Naive thymus-derived CD4-positive, alpha-beta T cell (primary cell): ENCODE measurements at places on chromosomes 6 and 20. TPM values are rescaled to one million over a fixed set of nuclear protein-coding genes. Genes with fewer than 3 reads are reported as not detected.
A peak's percentile ranks its signal among the peaks of the same experiment; 100 is the strongest.

DNA sequence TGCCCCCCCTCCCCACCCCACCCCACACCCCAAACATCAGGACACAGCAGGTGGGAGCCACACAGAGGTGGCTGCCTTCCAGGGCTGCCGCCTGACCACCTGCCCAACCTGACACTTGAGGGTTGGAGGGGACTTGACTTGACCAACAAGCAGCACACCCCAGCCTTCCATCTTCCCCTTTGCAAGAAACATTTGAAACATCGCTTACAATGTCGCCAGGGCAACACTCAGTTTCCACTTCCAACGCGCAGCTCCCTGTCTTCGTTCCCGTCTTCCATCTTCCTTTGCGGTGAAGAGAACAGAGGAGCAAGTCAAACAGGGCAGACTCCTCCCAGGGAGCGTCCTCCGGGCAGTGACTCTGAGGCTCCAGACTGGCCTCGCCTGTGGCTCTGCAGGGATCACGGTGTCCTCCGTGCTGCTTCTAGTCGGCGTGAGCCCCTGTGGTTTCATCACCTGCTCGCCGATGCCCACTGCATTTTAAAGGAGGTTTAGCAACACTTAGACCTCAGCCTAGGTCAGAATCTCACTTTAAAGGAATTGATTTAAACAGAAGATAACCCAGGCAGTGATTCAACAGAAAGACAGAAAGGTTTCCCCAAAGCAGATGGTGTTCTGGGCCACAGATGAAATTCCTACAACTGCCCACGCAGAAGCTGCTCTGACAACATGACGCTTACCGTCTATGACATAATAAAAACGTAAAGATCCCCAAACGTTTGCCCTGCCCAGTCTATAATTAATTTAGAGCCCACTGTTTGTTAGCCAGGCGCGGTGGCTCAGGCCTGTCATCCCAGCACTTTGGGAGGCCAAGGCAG, 130.8 kb downstream of the TAF4 start:
- DNase-seq: no peak

BMP2 gene
- not detected for polyA plus RNA-seq

- DNase-seq: no peak
Measured at GRCh38 chr6:169232507-169232931, 21.1 kb downstream of the THBS2 start.

- DNase-seq: no peak
Measured at GRCh38 chr6:63509652-63510352, 62.5 kb upstream of the LOC128125822 start.

GRCh38 chr6:150491811-150492172, 107.9 kb upstream of the PLEKHG1 start:
- no peak for DNase-seq

DNA sequence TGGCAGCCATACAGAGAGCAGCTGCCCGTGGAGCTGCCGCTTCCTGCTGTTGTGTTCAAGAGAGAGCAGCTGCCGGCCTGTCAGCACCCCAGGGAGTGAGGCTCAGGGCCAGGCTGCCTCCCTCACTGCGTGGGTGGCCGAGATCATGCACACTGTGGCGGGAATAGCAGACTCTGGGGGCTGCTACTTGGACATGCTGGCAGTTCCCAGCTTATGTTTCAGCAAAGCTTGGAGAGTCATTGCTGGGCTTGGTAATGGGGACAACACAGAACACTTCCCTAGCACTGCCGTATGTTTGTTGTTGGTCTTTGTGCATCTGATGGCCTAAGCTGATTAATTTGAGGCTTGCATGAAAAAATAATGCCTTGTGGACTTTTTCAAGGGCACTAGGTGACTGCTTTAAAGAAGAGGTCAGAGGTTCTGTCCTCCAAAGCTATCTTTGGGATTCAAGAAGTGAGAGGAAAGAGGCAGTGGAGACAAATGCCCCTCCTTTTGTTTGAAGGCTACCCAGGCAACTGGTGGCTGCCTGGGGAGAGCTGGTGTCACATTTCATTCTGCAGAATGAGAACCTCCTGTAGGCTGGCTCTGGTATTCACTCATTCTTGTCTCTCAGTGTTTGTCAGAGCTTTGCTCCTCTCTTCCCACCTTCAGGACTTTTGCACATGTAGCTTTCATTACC, 18.8 kb downstream of the MRAP2 start:
- DNase-seq: no peak

SGK2 gene
- not detected for polyA plus RNA-seq

GRCh38 chr6:170100046-170100445, 190.8 kb downstream of the DLL1 start:
- no peak for DNase-seq

- DNase-seq: no peak
Measured at GRCh38 chr20:48285656-48286055, 500.4 kb upstream of the SULF2 start.

DNA sequence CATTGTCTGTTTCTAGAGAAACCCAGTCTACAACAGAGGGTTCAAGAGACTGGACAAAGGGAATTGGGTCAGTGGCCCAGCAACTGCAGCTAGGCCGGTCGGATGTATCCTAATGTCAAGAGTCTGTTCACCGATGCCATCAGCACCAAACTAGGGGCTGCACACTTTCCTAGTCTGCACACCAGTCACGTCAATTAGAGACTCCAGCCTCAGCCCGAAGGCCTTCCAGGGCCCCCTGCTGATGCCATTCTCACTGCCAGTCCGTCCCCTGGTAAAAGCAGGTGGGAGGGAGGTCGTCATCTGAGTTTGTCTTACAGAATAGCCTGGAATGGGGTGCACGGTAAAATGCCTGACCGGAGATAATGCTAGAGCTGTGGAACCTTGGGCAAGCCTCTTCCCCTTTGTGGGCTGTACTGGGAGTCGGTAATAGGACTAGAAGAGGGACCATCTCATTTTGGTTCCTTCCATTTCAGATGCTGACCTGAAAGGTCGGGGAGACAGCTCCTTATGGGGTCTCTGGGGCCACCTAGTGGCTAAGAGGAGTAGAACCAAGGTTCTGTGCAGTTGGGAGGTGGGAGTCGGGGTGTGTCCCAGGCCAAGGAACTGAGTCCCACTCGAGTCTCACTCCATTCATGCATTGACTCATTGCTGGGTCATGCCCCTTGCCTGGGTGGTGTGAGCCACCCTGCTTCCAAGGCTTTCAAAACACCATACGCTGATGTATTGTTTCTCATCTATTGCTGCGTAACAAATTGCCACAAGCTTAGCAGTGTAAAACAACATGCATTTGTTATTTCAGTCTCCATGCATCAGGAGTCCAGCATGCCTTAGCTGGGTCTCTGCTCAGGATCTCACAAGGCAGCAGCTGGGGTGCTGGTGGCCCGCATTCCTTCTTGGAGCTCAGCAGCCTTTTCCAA, 5.1 kb downstream of the SOX12 start:
- peak; percentile 34 for DNase-seq

DNA sequence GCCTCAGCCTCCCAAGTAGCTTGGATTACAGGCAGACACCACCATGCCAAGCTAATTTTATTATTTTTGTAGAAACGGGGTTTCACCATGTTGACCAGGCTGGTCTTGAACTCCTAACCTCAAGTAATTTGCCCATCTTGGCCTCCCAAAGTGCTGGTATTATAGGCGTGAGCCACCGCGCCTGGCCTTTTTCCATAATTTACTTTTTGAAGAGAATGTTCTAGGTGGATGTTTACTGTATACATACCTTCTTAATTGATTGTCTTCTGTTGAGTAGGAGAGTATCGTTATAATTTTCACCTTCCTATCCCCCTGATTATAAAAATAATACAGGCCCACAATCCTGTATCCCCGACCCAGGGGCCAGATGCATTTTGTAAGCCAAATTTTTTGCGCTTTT, 174.4 kb downstream of the BCAS1 start:
- DNase-seq: no peak

RIMS1 gene
- not detected for polyA plus RNA-seq

DNA sequence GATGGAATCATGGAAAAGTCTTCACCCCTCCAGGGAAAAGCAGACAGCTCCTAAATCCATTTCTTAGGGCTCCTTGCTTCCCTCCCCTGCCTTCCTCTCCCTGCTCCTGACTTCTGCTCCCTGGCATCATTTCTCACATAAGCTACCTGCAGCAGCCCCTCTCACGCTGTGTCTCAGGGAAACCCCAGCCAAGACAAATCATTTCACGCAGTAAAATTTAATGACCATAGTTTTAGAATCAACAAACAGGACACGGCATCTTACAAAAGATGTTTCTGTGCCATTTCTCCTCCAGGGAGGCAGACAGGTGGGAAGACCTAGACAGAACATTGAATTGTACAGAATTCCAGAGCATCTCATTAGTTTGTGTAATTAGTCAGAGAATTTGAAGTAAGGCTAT, 16.5 kb upstream of the FOXQ1 start:
- no peak for DNase-seq

DNA sequence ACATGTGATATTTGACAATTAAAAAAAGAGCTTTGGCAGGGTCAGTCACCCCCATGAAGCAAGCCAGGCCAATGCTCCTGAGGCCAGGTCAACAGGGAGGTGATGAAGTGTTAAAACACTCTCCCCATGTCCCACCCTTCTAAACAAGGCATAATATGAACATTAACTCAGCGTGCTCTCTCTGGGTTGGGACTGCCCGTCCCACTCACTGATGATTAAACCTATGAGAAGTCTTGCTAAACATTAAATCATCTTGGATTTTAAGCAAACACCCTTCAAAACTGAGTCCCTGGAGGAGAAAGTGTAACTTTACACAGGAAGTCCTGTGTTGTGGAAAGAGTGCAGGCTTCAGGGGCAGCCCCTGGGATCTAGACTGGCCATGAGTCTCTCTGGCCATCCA, 558.5 kb downstream of the CD83 start:
- DNase-seq: no peak

GRCh38 chr6:169008641-169009257, 244.9 kb downstream of the THBS2 start:
- DNase-seq: no peak

DNA sequence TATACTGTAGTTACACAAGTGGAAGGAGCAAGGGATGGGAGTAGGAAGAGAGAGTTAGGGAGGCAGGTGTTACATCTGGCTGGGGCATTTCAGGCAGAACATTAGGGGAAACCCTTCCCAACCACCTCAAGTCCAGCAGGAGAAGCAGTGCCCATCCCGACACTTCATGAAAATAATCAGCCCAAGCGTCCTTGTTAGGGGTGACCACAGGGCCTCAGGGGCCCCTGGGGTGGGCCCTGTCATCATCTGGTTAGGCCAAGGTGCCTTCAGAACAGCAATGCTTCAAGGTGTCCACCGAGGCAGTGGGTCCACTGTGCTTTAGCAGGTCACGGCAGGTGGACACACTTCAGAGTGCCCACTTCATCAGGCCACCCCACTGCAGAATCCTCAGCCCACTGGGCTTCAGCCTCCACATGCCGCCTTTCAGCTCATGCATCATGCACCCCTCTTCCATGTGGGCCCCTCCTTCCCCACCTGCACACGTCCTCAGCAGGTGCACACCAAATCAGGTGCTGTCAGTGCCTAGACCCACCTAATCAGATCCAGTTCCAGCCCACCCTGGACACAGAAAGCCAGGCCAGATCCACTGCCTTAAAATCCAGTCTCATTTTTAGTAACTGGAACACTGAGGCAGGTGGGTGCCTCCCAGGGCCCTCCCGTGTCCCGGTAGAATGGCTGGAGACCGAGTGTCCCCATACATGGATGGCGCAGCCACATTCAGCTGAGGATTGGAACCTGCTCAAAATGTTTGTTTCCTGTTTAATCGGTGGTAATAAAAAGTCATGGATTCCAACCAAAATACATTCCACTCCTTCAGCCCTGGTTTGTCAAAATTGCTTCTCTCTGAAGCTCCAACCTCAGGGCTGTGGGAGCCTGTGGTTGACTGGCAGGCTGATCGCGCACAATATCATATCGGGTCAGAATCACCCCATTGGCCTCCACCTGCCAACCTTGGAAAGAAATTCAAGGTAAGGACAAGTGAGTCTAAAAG, 99.5 kb downstream of the ANKRD60 start:
- DNase-seq: no peak

- no peak for DNase-seq
Measured at GRCh38 chr6:155158030-155158843, 105.6 kb upstream of the CLDN20 start.

DNA sequence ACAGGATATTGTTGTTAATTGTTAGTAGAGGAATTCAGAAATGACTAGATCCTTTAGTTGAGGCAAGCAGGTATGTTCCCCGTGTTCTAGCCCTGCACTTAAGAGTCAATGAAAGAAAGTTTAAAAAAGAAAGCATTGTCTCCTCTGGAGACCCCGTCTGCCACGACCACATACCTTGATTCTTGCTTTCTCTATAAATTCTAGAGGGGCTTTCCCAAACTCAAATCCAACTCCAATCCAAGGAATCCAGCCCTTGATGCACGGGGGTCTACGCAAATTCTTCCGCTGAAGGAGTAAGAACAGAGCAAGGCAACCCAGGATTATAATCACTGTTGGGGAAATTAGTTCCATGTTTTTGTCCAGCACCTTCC, 401 bp downstream of the CYP39A1 start:
- no peak for DNase-seq

DNA sequence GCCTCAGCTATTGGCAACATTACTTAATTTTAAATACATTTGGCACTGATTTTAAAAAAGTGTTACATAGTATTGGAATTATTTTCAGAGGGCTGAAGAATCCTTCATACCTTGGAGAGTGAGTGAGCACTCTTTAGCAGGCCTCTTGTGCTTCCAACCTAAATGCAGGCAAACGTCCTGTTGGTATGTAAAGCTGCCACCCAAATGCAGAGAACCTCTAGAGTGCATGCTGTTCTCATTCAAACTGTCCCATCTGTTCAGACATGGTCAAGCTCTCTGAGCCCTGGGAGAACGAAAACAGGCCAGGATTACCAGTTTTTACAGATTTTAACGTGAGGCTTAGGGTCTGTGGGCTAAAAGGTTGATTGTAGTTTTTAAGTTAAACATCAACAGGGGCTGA, 378.0 kb upstream of the FLRT3 start:
- DNase-seq: no peak

BANF2 gene
- not detected for polyA plus RNA-seq

- no peak for DNase-seq
Measured at GRCh38 chr6:36514554-36515456, 32.5 kb downstream of the STK38 start.

EPPIN gene
- polyA plus RNA-seq: not detected
